SW 1271 (cell line): ENCODE measurements at places on chromosomes 12 and 14.

- DNase-seq = no peak
These were observed 466.0 kb downstream of the RAD51B start for GRCh38 chr14:68285421-68286179.

DNA sequence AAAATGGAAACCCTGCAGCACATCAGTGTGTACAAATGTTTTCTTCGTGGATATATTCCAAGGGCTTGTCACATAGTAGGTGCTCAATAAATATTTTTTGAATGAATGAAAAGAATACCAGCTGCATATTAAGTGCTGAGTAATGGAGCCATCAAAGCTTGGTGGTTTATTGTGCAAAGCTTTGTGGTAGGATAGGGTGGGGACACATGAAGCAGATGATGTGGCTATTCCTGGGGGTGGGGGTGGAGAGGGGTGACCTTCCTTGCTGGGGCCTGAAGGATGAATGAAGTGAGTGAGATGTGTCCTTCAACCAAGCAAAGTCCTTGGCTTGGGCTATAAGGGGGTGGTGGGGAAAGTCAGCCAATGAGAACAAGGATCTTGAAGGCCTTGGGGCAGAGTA lies 4.3 kb upstream of the KRT81 start:
- no peak for DNase-seq

- DNase-seq = peak; percentile 43
These were observed 35.7 kb upstream of the TMEM263 start for GRCh38 chr12:106919910-106920544.

GRCh38 chr14:58703161-58703506 lies 65.4 kb downstream of the DACT1 start:
- no peak for DNase-seq

DNA sequence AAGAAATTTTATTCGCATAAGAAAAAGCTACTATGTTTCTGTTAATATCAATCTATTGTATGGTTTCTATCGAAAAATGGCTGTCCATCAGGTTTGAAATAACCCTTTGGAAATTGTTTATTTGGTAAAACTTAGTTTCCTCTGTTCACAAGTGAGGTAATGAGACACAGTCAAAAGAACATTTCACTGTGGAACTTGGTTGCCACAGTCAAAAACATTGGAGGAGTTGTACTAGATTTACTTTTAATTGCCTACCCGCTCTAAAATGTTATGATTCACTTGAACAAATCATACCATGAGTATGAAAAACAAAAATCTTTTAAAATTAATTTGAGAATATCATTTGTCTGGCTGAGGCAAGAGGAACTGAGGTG lies 46.5 kb downstream of the ITPR2 start:
- DNase-seq = no peak

DNA sequence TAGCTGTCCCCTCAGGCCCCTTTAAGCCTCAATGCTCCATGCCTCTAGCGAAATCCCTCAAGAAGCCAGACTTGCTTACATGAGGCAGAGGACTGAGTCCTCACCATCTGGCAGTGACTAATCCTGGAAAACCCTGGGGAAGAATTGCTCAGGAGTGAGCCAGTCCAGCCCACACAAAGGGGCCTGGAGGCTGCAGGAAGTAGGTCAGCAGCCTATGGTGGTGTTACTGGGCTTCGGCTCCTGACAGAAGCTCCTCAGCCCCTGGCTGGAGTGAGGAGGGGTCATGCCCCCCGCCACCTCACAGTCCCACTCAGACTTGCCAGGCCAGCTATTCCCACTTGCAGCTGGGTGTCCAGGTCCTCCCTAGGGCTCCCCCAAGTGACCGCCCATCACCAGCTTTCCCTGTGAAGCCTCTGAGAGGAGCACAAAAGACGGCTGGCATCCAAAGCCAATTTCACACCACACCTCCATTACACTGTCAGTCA lies 250.5 kb downstream of the DPF3 start:
- DNase-seq = peak; percentile 88

DNA sequence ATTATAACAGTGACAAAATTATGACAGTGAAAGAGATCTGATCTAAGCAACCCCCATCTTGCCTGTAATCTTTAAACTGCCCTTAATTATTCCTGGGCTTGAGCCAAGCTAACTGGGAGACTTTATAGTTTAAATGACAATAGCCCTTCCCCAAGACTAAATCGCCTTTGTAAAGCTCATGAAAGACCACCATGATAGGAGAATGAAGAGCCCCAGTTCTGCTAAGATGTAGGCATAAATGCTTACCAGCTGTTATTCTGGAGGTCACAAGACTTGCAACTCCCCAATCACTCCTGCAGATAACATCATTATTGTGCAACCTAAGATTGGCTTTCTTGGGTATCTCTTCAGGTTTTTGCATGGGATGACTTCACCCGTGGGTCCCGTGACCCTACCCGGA lies 599.7 kb downstream of the KCNH5 start:
- DNase-seq = no peak

DNA sequence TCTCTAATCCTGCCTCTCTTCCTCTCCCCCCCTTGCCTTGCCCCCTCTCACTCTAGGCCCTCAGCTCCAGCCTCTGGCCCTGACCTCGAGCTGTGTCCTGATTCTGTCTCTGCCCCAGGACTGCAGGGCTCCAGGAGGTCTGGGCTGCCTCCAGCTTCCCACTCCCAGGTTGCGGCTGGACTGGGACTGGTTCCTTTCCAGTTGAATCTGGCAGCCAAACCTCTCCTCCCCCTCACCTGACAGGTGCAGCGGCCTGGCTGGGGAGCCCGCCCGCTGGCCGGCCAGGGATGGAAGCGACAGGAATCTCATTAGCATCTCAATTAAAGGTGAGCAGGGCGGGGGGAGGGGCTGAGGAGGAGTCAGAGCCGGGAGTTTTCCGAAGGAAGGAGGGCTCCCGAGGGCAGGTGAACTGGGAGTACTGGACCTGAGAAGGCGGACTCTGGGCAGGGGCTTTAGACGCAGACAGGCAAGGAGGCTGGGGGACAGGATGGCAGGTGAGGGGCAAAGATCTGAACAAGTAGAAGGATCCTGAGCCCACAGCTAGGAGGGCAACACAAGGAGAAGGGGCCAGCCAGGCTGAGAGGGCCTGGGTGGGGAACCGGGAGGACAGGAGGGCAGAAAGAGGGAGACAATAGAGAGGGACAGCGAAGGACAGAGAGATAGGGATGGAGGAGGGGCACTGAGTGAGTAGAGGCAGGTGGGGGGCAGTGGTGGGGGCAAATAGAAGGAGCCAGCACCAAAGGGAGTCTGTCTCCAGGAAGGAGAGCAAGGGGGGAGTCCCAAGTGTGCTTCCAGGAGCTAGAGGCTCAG lies at the start of gene SCNN1A:
Gene SCNN1A, minus strand, starts transcription at position 295 of the 810 bp plus-strand sequence. CDS start 780 bp downstream, outside the sequence.
- DNase-seq = no peak

GRCh38 chr12:23880988-23881387 lies 68.5 kb downstream of the SOX5 start:
- DNase-seq = no peak

- DNase-seq = no peak
These were observed 1.4 kb downstream of the SYNE3 start for GRCh38 chr14:95515080-95515489.

GRCh38 chr12:131445795-131446194 lies 265.1 kb upstream of the SFSWAP start:
- no peak for DNase-seq

- DNase-seq = no peak
These were observed 1.7 kb upstream of the SYCP3 start for GRCh38 chr12:101740980-101741379.

DNA sequence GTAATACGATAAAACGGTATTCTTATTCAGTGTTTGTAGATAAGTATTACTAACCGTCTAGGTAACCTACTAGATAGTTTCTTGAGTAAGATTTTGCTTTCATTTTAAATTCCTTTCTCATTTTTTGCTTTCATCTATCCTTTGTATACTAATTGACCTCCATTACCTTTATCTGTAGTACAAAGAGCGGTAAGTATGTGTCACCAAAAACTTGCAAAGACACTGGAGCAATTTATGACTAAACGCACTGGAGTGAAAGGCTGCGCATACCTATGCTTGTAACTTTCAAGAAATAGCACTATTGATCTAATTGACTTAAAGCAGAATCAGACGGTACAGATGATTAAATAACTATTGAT lies 1.7 kb downstream of the ARHGAP5 start:
- no peak for DNase-seq

- no peak for DNase-seq
These were observed 169.2 kb upstream of the PLXNC1 start for GRCh38 chr12:93979189-93979588.

DNA sequence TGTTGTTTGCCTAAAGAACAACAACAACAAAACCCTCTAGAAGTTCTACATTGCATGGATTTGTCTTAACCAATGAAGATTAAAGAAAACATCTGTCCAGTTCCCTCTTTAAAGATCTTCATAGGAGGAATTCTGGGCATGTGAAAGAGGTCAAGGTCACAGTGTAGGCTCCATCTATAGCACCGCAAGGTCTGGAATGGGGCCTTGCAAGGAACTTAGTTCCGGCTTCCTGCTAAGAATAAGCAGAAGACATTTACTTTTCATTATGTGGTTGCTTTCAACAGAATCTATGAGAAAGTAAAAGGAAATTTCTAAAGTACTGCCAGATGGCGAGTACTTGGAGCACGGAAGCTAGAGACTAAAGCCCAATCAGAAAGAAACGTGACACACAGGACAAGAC lies 57.2 kb upstream of the GNPNAT1 start:
- no peak for DNase-seq

DNA sequence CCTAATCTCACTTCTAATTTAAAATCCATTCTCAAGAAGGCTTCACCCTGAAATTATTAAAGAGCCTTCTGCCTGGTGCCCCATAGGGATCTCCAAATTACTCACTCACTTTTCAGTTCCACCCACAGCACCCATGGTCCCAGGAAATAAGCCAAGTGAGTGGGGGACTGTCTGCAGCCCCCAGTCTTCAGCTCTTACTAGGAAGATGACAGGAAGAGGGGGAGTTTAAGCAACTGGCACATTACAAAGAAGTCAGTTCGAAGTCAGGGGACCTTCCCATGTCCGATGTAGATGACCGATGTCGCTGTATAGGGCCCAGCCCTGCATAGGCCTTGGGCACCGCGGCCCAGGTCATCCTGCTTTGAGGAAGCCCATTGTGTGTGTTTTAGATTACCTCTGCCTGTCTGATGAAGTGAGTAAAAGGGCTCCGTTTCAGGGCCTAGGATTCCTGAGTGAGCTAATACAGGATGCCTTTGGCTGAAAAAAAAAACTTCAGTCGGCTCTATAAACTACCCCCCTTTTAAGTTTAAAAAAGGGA lies 1.9 kb downstream of the ACTN1 start:
- no peak for DNase-seq

DNA sequence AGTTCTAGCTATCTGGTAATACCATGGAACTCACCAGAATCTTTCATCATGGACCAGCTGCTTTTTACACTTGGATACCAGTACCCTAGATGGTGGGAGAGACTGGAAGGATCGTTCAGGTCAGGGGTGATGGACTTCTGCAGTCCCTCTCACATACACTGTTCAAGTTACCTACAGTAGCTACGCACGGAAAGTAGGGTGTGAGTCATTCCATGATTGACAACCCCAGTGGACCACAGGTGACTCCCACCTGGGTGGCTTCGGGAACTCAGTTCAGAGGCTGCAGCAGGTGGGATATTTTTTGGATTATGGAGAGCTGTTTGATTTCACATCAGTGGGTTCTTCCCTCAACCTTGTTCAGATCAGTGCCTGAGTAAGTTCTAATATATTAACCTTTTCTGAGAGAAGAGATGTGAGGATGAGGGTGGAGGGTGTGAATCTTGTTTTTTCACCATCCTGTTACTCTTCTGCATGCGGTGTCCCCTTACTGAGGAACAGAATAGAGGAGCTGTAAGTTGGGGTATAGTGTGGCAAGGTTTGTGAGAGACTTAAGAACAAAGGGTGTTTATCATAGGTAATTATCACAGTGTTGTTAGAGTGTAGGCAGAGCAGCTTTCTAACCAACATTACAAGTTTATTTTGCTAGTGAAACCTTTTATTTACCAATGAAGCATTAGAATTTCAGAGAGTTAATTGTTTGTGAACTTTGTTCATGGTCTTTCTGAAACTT lies 39.6 kb downstream of the PRKCH start:
- DNase-seq = no peak

DNA sequence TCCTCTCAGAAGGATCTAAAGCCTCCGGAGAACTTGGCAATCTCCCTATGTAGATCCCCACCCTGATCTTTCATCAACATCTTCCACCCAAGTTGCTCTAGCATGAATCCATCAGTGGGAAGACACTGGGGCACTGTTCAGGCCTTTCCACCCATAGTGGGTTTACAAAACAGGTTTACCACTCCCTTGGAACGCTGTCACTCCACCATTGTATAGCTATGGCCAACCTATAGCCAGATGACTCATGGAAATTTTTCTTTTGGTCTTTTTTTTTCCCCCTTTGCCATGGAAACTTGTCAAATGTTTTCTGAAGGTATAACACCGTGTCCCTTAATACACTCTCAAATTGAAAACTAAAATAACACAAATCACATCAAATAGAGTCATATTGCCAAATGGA lies 10.8 kb upstream of the HSPB8 start:
- no peak for DNase-seq

- no peak for DNase-seq
These were observed 91.5 kb downstream of the APAF1 start for GRCh38 chr12:98736352-98737321.

DNA sequence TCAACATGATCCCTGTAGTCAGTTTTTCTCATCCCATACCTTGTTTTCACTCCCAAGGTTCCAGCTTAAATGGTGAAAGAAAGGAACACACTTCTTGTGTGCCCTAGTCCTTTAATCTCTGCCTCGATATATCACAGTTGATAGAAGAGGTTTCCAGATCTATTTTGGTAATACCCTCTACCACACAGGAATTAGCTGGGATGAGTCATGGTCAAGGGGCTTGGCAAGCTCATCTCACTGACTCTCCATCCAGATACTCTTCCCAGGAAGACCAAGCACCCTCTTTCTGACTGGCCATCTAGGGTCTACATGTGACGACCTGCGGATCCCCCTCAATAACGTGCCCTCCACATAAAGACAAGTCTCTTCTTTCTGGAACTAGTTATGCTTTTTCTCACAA lies 277.9 kb downstream of the ITPR2 start:
- DNase-seq = no peak

GRCh38 chr12:3743803-3744202 lies 9.1 kb downstream of the CRACR2A start:
- no peak for DNase-seq

- DNase-seq = no peak
These were observed 645.2 kb downstream of the VRK1 start for GRCh38 chr14:97442363-97442762.

DNA sequence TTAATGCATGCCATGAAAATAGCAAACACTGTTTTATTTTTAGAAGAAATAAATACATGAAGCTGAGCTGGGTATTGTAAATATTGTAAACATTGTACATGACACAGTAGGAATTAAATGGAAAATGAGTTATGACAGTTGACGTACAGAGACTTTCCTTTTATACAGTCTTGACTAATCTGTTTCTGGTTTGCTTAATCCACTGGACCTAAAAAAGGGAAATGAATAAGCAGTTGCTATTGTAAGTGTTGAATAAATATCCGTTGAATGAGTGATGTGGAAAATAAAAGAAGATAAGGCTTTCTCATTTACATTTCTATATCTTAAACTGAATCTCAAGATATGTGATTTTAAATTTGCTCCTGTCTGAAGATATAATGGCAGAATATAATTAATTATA lies 15.0 kb downstream of the PMCH start:
- no peak for DNase-seq
